ENCODE measurements at places on chromosomes 3 and 15.

DNA sequence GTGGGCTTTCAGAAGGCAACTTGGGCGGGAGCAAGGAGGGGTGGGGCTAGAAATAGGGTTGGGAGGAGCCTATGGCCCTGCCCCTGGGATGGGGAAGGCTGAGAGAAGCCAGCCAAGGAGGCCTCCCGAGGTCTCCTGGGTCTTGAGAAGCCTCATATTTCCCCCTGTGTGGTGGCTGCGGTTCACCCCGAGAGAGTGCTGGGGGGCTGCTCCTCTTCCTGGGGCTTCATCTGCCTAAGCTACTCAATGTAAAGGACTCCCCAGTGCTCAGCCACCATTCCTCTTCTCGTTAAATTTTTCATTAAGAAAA is 174.3 kb downstream of the SMAD6 start:
- DNase-seq, result no peak

DNA sequence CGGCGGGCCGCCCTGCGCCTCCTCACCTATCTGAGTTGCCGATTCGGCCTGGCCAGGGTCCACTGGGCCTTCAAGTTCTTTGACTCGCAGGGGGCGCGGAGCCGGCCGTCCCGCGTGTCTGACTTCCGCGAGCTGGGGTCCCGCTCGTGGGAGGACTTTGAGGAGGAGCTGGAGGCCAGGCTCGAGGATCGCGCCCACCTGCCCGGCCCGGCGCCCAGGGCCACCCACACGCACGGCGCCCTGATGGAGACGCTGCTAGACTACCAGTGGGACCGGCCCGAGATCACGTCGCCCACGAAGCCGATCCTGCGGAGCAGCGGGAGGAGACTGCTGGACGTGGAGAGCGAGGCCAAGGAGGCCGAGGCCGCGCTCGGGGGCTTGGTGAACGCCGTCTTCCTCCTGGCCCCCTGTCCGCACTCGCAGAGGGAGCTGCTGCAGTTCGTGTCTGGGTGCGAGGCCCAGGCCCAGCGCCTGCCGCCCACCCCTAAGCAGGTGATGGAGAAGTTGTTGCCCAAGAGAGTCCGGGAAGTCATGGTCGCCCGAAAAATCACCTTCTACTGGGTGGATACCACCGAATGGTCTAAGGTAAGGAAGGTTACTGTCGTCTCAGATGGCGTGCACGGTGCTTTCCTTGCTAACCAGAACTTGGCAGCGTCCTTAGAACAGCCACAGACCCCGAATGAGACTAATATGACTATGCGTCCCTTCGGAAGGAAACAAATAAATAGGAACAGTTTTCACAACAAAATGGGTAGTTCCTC is 567 bp downstream of the TICRR start:
- DNase-seq, result no peak

DNA sequence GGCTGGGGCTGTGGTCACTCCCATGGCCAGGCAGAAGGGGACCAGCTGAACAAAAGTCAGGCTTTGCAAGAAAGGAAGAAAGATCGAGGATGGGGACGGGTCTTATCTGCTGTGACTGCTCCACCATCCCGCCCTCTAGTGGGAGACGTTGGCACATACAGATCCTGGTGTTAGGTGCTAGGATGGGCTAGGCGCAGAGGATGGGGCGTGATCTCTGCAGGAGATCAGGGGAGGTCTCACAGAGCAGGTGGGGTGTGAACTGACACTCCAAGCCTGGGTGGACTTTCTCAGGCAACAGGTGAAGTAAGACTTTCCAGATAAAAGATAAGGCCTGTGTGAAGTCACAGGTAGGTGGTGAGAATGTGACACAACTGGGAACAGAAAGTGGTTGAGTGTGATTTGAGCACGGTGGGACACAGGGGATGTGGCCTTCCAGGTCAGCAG is 141.9 kb upstream of the SMAD3 start:
- no peak for DNase-seq

DNA sequence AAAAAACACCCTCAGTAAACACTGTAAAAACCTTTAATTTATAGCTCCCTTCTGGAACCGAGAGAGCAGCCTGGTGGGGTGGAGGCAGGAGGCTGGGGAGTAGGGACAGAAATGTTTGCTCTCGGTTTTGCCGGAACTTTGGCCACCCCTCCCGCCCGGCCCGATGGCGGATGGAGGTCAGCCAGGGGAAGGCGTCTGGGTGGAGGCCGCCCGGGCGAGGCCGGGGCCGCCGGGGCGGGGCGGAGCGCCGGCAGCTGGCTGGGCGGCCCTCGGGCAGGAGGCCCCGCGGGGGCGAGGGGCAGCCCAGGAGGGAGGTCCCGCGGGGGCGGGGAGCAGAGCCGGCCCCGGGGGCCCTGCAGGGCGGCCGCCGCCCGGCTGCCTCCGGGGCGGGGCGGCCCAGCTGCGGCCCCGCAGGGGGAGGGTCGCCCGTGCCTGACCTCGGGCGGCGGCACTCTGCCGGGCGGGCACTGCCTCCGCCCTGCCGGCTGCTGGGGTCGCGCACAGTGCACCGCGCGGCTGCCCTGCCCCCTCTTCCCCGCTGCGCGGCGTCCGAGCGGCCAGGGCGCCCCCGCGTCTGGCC is 829 bp upstream of the SKIL start:
- peak; percentile 45 for DNase-seq

GRCh38 chr3:169750665-169751064 is 14.2 kb downstream of the TERC start:
- DNase-seq, result no peak

DNA sequence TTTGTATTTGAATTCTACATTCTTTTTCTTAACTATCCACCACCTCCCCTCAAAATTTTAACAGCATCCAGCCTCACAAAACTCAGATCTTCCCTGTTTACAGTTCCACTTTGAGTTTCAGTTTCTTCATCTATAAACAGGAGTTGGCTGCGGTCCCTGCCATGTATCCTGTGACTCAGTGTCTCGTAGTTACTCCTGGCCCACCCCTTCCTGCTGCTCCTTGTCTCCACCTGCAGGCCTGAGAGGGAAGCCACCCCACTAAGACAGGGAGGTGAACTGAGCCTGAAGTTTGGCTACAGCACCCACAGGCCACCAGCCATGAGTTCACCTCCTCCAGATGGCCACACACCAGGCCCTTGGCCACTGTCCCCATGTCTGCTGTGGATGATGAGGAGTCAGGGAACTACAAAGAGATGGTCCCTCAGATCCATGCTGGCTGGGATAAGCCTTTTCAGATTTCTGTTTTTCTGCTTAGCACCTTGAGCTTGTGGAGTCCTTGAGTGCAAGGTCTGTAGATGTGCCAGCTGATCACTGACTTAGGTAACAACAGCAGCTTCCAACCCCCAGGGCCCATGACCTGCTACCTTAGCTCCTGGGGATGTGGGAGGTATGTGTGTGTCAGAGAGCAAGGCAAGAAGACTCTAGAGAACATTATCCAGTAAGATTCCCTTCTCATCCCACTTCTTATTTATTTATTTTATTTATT is 37.5 kb downstream of the CD86 start:
- DNase-seq, result no peak
